ENCODE measurements at places on chromosomes 1 and 21.

- no peak for ATAC-seq
Measured at GRCh38 chr21:33232291-33233034, 2.7 kb downstream of the IFNAR2 start.

DNA sequence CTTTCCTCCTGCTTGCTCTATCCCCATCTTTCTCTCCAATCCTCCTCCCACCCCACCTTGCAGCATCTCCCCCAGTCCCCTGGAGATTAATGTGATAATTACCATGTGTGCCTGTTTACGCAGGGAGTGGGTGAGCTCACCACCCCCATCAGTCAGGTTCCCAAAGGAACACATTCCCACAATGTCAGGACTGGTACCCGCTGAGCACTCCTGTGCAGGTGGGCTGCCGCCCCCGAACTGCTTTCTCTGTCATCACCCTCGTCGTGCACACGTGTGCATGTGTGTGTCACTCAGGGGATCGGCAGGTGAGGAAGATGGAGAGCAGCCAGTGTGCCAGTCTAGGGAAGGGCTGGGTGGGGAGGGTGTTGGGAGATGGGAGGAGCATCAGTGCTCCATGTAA lies 163.4 kb downstream of the CACNA1E start:
- no peak for ATAC-seq

DNA sequence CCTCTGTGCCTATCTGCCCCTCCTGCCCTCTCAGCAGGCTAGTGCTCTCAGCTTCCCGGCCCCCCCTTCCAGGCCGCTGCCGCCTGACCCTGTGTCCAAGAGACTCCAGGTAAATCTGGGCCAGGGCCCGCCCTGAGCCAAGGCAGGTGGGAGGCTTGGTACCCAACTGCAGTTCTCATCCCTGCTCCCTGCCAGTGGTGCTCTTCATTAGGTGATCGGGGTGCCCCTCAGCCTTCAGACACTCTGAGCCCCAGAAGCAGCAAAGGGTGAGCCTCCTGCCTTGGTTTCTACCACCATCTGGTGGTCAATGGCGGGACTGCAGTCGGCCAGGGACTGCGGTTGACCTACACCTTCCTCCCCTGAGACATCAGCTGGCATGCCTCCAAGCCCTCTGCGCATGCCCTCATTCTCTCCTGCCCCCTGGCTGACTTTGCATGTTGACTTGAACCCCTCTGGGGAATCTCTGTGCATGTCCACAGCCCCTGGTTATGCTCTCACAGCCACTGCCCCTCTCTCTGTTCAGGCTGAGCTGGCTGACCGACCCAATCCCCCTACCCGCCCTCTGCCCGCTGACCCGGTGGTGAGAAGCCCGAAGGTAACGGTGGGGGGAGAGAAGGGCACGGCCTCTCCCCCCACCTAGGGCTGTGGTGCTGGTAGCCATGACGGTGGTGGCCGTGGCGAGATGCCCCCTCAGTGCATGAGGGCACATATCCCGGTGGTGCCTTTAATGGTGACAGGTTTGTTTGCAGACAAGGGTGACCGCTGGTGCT lies 2.0 kb upstream of the EFNA4 start:
- peak; percentile 58 for ATAC-seq

DNA sequence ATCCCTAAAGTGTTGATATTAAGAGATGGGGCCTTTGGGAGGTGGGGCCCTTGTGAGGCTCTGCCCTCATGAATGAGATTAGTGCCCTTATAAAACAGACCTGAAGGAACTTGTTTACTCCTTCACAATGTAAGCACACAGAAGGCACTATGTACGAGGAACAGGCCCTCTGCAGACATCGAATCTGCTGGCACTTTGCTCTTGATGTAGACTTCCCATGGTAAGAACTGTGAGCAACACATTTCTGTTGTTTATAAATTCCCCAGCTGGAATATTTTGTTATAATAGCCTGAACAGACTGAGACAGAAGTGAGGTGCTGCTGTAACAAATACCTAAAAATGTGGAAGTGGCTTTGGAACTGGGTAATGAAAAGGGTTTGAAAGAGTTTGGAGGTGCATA lies 193.2 kb downstream of the TGFB2 start:
- ATAC-seq, result no peak

GRCh38 chr21:38643404-38644023 lies 145.2 kb upstream of the ERG start:
- no peak for ATAC-seq

DNA sequence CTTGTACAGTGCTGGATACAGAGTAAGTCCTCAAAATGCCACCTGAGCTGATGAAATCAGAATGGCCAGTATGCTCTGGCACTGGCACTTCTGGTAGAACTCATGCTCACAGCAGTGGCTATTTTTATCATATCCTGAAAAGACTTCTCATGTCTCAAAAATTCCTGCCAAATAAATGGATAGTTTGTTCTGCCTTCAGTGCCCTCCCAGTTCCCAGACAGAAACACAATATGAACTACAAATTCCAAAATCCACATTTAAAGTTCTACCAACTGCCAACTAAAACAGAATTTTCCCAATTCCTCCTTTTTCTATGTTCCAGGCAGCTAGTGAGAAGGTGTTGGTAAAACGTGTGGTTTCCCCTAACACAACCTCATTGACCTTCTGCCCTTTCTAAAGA lies 51.4 kb upstream of the RGS1 start:
- no peak for ATAC-seq

DNA sequence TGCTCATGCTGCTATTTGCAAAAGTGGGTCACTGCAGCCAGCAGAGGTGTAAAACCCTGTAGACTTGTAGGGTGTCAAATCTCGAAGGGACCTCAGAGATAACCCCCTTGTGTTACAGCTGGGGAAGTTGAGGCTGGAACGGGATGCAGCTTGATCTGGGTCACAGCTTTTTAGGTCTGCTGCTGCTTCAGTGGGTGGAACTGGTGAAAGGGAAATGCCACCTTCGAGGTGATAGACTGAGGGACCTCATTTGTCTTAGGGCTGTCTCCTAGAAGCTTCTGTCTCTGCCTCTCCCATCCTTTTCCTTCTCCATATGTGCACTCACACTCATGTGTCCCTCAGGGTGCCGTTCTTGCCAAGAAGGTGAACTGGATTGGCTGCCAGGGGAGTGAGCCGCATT lies 35.4 kb downstream of the QSOX1 start:
- no peak for ATAC-seq

- ATAC-seq, result no peak
Measured at GRCh38 chr1:87307931-87308330, 20.7 kb upstream of the LMO4 start.

DNA sequence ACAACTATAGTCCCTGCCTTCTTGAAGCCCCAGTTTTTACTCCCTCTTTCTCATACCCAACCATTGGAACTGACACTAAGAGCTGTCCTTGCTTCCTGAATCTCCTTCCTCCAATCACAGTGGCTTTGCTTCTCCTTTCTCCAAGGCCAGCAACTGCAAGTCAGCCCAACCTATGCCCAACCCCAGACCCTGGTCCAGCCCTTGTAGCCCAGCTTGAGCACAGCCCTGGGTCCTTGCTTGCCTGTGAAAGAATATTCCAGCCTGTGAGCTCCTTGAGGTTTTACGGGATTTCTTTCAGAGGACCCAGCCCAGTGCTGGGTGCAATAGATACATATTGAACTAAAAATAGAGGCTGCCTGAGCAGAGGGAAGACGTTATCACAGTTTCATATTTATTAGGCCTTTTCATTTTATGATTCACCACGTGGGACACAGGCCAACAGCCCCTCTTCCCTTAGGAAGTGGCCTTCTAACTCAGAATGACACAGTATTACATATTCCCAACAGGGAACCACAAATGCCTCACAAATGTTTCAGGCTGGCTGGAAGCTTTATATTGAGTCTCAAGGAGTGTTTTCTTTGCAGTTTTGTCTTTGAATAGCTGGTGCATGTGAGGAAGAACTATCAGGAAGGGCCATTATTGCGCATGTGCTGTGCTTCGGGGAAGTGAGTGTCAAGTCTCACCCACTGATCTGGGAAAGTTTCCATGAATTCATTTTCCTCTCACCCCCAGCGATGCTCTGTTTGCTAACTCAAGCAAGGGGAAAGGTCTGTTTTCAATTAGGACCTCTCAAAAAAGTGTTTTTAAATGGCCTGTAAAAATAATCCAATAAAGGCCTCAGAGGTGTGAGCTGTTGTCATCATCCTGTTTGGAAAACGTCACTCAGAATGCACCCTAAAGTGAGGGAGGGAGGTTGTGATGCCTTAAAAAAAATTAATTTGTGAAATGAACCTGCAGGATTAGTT lies 92.3 kb upstream of the NFIA start:
- no peak for ATAC-seq

GRCh38 chr1:227948493-227949260 lies 945 bp upstream of the WNT9A start:
- ATAC-seq, result no peak

DNA sequence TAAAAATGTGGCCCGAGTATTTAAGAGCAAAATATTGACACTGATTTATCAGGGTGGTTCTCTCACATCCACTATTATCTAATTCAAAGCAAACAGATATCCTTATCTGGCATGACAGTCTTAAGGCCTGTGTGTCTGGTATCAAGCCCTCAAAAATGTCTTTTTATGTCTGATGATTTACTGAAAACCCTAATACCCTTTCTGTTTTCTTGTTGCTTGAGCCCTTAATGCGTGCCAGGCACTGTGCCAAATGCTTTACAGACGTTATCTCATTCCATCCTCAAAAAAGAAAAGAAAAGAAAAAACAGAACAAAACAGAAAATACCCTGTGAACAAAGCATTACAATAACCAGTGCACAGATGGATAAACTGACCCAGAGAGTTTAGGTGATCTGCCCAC lies 5.7 kb downstream of the DUSP23 start:
- ATAC-seq, result no peak

DNA sequence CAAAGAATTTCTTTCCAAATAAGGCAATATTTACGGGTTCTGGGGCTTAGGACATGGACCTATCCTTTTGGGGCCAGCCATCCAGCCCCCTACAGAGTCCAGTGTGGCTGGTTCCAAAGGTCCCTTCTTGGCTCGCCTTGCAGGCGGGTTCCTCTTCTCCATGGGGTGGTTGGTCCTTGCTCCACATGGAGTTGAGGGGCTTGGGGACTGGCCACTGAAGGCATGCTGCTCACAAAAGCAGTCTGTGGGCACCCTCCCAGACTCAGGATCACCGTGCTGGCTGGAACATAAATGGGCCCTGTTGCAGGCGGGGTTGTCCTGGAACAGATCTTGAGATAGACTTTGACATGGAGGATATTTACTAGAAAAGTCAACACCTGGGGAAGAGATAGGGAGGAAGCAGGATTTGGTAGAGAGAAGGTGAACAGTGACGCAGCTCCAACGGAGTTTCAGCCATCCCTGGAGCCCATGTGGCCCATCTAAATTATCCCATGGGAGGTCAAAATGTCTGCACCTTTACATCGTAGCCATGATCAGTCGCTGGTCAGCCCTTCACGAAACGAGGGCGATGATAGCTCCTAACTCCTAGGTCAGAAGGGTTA lies 39.1 kb upstream of the LRP8 start:
- no peak for ATAC-seq

DNA sequence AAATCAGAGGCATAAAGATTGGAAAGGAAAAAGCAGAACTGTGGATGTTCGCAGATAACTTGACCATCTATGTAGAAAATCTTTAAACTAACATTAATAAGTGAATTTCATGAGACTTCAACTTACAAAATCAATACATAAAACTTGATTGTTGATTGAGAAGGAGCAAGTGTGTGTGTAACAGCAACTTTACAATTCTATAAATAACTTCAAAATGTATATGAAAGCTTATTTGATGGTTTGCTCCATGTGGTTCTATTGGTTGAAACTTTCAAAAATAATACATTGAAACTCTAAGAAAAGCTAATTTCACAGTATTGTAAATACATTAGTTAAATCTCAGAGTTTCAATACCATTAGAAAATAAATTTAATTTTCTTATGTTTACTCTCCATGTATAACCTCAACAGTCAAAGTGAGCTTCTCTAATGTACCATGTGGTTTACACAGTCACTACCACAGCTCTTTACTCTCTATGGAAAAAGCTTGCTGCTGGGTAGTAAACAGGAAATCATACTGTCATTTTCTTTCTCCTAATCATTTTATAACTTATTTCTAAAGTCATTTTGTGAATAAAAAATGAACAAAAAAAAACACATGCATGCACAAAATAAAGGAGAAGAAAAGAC lies 12.0 kb downstream of the AKT3 start:
- peak; percentile 97 for ATAC-seq

DNA sequence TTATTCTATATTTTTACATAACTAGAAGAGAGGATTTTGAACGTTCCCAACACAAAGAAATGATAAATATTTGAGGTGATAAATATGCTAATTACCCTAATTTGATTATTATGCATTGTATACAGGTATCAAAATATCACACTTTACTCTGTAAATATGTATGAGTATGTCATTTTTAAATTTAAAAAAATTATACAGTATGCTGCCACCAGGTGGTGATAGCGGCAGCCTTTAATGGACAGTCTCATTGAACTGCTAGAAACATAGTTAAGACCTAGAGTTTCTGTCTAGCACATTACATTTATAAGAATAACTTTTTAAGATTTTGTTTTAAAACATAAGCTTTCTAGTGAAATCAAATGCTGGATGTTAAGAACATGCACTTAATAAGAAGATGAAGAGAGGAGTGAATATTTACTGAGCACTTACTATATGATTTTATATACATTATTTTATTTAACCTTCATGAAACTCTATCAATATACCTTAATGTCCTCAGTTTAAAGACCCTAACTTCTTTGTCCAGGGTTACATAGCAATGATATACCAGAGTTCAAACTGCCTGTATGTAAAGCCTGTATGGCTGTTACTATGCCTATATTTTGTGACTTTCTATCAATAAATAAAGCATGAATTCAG lies 207.1 kb downstream of the NUF2 start:
- no peak for ATAC-seq

DNA sequence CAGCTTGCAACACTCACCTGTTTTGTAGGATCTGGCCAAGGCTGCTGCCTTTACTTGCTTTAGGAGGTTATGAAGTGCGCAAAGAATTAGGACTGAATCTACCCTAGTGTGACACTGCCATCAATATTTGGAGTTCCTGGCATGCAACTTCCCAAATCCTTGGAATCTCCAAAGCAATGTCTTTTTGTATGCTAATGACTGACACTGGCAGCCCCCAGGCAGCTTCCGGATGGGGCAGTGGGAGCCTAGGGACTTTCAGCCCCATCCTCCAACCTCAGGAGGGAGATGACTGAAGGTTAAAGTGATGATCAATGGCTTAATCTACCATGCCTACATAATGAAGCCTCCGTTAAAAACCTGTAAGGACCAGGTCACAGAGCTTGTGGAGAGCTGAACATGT lies 5.5 kb downstream of the RCC2 start:
- no peak for ATAC-seq

Data from activated T-helper 17 cell treated with anti-CD3 and anti-CD28 coated beads, Interleukin-2, amount 50 U/mL, for 72 hours (primary cell).